ENCODE measurements at places on chromosomes 2 and 18.

GRCh38 chr2:45745231-45745630 lies 93.8 kb downstream of the PRKCE start:
- no peak for DNase-seq

DNA sequence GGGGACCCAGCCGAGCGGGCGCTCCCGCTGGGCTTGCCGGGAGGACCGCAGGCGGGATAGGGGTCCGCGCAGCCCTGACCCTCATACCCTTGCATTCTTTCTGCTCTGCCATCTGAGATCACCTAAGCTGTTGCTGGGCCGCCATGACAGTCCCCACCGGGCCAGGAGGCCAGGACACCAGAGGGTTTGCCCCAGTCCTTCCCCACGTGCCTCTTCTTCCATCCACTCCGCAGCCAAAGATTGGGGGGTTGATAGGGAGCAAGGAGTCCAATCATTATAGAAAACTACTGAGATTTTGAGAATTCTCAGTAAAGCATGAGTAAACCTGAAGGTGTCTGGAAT lies 453 bp upstream of the GRB14 start:
- DNase-seq = no peak

DNA sequence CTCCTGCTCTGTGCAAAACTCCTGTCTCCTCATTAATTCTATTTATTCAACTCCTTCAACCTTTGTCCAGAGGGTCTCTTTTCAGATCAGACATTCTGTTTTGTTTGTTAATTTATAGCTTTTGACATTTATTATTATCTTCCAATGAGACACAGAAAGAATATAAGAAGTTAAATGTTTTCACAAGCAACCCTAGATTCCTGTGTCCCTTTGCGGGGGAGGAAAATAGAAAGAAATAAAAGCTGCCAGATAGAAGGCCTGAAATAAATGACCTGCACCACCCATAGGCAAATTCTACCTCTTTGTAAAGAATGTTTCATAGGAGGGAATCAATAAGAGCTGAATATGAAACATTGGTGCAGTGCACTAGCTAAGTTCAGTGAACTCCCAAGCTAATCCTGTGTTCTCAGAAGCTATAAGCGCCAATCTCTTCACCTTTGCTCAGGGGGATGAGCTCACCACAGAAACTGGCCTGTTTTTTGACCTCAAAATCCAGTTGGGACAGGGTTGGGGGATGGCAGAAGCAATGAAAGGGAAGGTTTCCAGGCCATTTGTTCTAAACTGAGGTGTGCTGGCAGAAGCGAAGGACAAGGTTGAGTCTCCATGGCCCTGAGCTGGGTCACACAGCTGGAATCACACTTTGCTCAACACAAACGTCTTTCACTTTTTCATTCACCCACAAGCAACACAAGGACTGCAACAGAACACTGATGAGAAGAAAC lies 258.6 kb downstream of the NRXN1 start:
- no peak for DNase-seq

DNA sequence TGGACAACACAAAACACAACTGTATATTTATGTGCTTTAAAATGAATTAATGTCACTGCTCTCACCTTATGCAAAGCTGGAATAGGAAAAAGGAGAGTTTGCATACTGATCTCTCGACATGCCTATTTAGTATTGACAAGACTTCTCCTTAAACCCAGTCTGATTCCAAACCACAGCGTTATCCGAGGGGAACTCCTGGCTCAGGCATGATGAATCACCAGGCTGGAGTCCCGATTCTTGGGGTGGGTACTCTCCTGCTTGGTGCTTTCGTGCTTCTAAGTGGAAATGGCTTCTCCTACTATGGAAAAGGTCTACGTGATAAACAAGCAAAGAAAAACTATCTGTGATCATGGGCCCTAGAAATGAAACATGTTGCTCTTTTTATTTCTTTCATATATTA lies 88.9 kb upstream of the SLC35G4 start:
- no peak for DNase-seq

DNA sequence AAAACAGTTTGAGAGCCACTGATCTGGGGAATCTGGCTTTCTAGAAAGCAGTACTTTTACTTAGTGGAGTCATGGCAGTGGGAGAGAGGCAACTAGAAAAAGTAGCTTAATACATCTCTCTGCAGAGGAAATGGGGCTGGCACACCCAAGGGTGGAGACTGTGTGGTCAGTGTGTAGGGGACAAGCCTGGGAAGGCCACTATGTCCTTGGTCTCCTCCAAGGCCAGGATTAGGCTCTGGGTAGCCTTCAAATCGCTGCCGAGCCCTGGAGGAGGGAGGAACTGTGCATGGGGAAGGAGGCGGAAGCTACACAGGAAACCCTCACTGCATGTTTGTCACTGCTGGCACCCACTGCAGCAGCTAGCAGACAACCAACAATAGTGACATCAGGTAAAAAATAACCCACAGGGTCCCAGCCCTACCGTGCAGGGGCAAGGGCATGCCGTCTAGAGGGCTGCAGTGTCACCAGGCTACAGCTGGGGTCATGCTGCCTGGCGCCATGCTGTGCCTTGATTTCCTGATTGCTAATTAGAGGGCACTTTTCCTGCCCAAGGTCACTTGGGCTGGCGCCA lies 34.8 kb downstream of the LBH start:
- peak; percentile 37 for DNase-seq

GRCh38 chr2:130339885-130340745 lies 2.6 kb upstream of the IMP4 start:
- DNase-seq = no peak

- DNase-seq = no peak
Observed at GRCh38 chr2:159130302-159130701, 156.2 kb downstream of the WDSUB1 start.

DNA sequence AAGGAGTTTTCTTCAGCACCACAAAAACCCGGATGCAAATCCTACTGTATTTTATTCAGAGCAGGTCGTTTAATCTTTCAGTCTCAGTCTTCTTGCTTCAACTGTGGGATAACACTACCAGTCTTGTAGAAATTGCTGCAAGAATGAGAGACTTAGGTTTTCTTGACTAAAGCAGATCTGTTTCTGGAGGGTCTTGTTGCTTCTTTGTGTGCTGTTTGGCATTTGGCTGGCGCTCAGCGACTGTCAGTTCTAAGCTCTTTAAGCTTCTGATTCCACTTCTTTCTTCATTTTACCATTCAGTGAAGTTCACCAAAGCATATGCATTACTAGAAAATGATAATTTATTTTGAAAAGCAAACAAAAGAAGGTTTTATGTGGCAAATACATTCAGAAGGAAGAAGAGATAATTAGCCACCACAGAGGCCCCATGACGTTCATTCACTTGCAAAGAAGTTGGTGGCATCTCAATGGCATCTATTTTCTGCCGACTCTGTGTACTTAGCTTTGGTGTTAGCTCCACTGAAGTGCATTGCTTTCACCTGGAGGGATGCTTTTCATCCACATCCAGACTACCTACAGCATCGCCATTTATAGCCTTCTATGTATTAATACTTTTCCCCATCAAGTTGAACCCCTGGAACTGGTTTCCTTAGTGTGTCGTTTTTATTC lies 53.7 kb downstream of the TRIB2 start:
- no peak for DNase-seq

DNA sequence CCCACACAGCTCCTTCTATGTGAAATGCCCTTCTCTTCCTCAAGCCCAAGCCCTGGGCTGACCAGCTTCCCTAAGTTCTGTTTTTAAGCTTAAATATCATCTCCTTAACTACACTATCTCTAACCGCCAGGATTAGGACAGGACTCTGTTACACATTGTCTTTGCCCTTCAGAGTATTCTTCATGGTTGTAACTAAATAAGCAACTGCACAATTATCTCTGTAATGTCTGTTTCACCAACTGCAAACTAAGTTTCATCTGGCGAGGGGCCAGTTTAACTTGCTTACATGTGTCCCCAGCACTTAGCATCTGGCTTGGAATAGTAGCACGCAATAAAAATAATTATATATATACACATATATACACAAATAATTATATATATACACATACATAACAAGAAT lies 1.1 kb upstream of the ERMN start:
- DNase-seq = no peak

- no peak for DNase-seq
Observed at GRCh38 chr2:80527119-80527518, 222.6 kb upstream of the LRRTM1 start.

- no peak for DNase-seq
Observed at GRCh38 chr2:177193240-177193639, 19.4 kb upstream of the HNRNPA3 start.

- no peak for DNase-seq
Observed at GRCh38 chr2:128544321-128545037, 225.8 kb upstream of the HS6ST1 start.

Data from activated CD4-positive, CD25-positive, alpha-beta regulatory T cell (primary cell).